ENCODE measurements at places on chromosomes 4 and X.

DNA sequence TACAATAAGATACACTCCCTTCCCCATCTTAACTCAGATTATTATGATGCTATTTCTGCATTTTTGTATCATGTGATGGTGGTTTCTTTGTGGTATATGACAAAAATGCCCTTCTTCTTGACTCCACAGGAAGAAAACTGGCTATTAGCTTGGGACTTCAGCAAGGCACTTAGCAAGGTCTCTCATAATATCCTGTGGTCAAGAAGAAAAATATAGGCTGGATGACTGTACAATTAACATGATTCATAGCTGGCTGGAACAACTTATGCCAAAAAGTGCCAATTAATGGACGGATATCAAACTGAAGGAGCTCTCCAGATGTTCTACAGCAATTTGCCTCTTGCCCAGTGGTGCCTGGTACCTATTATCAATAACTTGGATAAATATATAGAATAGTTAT is 2.3 kb upstream of the MID1IP1 start:
- DNase-seq, result peak; percentile 72

DNA sequence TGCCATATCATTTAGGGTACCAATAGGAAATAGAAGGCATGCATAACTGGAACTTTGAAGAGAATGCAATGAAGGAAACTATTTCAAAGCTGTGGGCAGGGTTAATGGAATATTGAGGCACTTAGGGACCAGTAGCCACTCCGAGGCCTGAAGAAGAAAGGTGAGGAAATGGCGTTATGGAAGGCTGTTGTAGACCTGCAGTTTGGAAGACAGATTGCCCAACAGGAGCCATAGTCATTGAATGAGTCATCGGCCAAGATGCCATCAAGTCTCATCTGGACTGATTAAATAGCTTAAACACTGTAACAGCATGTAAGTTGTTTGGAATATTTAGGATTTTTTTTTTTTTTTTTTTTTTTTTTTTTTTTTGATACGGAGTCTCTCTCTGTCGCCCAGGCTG is 11.6 kb downstream of the CXCL13 start:
- no peak for DNase-seq

- DNase-seq, result no peak
Observed at GRCh38 chr4:128249787-128250668, 37.6 kb downstream of the PGRMC2 start.

DNA sequence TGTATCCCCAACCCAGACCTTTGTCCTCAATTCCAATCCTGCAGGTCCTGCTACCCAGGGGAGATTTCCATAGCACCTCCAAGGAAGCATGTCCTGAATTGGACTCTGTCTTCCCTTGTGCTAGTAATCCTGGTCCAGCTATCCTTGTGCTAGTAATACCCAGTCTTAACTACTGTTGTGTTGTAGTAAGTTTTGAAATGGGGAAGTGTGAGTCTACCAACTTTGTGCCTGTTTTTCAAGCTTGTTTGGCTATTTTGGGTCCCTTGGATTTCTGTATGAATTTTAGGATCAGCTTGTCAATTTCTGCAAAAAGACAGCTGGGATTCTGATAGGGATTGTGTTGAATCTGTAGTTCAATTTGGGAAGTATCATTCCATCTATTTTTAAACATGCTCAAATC is 51.4 kb downstream of the CD99L2 start:
- DNase-seq, result no peak

DNA sequence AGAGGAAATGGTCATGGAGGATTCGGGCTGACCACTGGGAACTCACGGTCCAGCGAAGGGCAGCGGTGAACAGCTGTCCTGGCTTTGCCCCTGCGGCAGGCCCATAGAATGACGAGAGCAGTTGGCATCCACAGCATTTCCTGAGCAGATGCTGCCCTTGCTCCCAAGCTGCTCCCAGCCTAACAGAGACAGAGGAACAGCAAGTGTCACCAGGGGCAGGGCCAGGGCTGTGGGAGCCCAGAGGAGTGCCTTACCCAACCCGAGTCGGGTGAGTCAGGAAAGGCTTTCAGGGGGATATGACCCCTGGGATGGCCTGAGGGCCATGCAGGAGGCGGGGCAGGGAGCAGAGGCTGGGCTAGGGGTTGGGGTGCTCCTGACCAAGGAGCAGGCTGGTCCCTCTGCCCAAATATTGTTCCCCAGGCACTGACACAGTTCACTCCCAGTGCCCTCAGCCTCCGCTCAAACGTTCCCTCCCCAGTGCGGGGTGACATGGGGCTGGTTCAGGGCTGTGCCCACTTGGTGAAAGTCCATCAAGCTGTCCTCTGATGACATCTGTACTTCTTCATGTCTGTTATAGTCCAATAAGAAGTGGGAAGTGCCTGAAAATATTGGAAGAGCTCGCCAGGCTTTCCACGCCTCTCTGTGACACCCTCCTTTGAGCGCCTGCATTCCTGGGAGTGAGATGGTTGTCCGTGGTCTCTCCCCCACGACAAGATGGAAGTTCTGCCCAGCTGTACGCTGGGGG is 64.7 kb upstream of the GPR78 start:
- DNase-seq, result peak; percentile 66

DNA sequence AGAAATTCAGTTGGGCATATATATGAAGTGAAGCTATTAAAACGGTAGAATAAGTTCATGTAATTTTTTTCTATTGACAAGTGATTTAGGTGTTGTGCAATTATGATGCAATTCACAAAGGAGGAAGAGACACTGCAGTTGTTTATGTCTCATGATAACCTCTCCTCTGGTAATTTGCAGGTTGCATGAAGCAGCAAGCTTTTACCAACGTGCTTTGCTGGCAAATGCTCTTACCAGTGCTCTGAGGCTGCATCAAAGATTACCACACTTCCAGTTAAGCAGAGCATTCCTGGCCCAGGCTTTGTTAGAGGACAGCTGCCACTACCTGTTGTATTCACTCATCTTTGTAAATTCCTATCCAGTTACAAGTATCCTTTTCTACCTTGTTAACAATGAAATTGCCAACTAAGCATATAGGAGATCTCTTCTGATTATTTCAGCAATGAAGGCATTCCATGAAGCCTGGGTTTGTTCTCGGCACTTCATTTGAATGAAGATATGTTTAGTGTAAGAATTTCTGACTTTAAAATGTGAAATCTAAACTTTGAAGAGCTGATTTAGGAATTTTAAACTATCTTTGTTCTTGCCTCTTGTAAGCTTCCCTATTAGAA is 3.9 kb downstream of the TMEM33 start:
- peak; percentile 60 for DNase-seq

DNA sequence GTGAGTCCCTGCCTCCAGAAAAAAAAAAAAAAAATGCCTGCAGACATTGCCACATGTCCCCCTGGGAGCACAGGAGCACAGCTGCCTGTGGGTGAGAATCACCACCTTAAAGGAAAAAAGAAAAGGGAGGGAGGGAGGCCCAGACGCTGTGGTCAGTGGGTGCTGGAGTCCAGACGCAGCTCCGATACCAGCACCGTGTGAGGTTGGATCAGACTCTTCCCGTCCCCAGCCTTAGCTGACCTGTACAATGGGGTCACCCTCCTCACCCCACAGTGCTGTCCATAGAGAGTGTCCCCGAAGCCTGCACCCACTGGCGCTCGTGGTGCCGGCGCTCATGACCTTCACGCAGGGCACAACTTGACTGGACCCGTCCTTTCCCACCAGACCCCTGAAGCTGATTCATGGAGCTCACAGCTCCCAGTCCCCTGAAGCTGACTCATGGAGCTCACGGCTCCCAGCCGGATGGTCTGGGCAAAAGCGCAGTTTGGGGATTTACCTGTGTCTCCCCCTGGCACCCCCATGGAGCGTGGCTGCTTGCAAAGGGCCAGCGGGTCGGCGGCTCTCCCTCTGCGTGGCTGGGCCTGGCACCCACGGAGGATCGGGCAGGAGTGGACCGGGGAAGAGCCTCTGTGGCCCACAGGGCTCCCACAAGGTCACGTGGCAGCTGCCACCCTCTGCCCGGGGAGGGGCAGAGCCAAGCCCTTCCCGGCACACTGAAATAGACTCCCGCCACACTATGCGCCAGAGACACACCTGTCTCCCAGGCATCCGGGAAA is 31.4 kb downstream of the ABLIM2 start:
- DNase-seq, result no peak

- peak; percentile 19 for DNase-seq
Observed at GRCh38 chrX:107747596-107748161, 27.9 kb downstream of the TSC22D3 start.

- no peak for DNase-seq
Observed at GRCh38 chrX:151973851-151974335, 583 bp downstream of the GABRE start.

DNA sequence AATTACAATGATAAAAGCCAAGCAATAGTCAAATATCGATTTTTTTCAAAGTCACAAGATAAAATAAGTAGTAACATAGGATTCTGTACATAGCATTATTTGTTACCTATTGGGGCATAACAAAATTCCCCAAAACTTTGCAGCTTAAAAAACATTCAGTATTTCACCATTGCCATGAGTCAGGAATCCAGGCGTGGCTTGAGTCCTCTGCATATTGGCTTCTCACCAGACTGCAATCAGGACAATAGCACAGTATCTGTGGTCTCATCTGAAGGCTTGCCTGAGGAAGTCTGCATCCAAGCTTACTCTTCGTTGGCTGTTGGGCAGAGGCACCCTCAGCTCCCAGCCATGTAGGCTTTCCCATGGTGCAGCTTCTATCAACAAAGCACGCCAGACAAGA is 6.2 kb upstream of the CTBP1 start:
- no peak for DNase-seq

- DNase-seq, result no peak
Observed at GRCh38 chr4:21490682-21491081, 457.9 kb downstream of the KCNIP4 start.

DNA sequence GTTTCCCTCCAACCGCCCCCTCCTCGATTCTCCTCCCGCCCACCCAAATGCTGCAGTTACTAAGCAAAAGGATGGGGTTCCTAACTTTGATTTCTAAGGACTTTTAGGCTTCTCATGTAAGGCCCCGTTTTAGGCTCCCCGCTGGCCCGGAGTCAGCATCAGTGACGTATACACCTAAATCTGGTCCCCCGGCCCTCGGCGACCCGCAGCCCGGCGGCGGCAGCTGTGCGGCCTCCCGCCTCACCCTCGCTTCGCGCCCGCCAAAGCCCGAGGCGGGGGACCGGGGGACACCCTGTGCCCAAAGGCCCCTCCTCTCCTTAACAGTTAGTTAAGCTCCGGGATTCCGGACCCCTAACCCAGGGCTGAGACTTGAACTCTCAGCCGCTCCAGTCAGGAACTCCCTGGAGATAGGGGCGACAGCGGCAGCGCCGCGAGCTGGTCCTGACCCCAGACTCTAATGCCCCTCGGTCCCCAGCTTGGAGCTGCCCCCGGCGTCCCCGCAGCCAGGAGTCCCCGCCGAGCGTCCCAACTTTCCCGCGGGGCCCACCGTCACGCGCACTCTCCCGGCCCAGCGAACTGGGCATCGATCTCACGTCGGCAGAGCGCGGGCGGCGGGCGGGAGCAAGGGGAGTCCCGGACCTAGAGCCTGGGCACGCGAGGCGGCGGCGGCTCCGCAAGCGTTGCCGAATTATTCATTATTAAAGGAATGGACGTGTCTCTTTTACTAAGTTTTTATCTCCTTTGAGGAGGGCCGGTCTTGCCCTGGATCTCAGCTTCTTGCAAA is 1.5 kb upstream of the NR3C2 start:
- no peak for DNase-seq

DNA sequence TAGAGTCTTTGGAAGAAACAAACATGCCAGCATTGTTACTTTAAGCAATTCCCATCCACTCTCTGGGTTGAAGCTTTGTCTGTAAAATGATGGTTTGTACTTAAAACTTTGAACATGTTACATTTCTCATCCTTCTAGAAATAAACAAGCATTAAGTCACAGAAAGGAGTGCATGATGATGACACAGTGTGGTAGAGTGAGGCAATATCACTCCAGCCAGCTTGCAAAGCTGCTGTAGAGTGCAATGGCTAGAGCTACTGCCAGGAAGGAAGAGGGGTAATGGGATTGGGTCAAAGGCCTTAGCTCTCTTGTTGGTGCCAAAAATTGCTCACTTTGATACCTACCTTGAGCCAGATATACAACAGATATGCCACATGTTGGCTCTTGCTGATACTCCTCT is 12.3 kb upstream of the ENOX2 start:
- DNase-seq, result peak; percentile 37

GRCh38 chrX:113529426-113530013 is 688.9 kb upstream of the AMOT start:
- DNase-seq, result no peak

DNA sequence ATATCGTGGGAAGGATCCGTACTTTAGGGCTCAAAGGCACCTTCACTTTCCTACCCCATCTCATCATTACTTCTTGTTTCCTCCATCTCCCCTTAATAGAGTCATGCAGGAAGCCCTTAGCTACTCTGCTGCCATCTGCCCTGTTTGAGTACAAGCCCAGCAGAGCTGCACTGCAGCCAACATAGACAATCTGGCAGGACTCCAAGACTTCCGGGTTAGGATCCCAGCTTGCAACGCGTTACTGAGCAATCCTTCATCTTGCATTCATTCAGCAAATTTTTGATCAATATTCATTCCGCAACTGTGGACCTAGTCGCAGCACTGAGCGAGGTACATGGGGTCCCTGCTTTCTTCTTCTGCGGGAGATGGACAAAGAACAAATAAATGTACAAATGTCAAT is 344.9 kb downstream of the BCOR start:
- peak; percentile 29 for DNase-seq

DNA sequence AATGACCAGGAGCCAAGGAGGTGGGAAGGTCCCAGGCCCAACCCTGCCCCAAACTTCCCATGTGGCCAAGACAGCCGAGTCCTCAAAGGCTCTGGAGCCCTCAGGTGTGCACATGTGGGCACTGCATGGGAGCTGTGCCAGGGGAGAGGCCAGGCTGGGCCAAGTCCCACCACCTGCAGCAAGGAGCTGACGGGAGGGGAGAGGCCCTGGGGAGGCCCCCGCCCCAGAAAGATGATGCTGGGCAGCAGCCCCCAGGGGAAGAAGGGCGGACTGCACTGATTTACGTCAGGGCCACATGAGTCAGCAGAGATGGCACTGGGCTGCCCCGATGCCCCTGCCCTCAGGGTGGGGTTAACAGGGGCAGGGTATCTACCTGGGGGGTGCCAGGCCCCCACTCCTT is 1.4 kb downstream of the L1CAM start:
- no peak for DNase-seq

Data from IMR-90 (cell line).